ENCODE measurements at places on chromosomes 12 and 14.

- DNase-seq: no peak
Observed at GRCh38 chr14:102159841-102160240, 20.1 kb downstream of the WDR20 start.

GRCh38 chr12:2625289-2625612 lies 169.5 kb upstream of the FKBP4 start:
- DNase-seq: no peak

GRCh38 chr12:51809193-51809592 lies 39.3 kb downstream of the FIGNL2 start:
- no peak for DNase-seq

- no peak for DNase-seq
Observed at GRCh38 chr14:71725922-71726579, 206.2 kb upstream of the RGS6 start.

DNA sequence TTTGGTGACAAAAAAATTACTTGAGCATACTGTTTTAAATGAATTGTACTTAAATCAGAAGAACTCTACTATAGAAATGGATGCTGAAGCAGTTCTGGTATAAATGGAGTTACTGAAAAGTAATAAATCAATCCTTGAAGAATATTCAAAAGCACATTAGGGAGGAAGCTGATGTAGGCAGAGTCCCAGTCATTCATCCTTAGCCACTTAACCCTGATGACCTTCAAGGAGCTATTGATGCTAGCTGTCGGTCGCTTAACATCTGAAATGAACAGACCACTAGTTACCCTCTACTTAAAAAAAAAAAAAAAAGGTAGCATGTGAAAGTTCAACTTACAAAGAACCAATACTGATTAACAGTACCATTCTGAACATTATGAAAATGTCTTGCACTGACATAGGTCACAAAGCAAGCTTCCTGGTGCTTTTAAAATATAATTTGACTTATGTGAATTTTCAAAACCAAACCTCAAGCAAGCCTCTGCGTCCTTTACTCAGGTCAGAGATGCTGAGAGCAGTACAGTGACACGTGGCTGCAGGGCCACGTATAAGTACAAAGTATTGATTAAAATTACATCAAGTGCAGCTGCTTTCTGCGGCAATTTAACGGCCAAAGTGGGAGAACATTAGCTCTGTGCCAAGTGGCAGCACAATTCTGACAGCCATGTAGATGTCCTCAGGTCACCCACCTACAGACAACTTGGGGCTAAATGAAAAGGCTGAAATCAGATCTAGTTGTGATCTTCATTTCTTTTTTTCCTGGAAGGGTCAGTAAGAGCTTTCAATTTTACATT lies 18.1 kb downstream of the PPM1H start:
- DNase-seq: no peak

DNA sequence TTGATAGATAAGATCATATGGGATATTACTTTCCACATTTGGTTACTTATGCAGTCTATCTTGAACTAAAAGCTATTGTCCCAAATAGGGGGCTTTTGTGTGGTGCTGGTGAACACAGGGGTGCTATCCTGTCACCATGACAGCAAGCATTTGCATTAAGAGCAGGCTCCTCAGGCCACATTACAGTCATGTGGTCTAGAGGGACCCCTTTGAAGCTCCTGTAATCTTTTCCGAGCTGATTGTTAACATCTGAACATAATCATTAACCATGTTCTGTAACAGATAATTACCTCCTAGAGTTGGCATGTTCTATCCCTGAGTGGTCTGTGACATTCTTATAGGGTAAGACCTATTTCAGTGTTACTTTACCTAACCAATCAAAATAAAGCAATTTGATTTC lies 178.8 kb downstream of the KTN1 start:
- DNase-seq: no peak

DNA sequence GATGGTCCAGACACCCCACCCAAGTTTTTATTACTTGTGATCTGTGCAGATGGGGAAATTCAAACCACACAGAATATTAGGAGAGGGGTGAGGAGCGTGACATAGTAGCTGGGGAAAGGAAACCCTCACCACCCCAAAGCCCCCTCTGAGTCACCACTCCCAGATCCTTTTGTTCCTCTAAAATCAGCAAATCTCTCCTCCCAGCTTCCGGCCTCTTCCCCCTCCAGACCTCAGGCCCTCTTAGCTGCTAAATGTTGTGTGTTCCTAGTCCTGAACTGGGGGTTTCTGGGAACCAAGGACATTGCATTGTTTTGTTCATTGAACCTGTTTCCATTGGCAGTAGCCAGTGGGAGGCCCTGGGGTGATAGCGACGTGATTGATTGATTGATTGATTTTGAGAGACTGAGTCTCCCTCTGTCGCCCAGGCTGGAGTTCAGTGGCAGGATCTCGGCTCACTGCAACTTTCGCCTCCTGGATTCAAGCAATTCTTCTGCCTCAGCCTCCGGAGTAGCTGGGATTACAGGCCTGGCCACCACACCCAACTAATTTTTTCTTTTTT lies 5.9 kb upstream of the ORAI1 start:
- DNase-seq: no peak

DNA sequence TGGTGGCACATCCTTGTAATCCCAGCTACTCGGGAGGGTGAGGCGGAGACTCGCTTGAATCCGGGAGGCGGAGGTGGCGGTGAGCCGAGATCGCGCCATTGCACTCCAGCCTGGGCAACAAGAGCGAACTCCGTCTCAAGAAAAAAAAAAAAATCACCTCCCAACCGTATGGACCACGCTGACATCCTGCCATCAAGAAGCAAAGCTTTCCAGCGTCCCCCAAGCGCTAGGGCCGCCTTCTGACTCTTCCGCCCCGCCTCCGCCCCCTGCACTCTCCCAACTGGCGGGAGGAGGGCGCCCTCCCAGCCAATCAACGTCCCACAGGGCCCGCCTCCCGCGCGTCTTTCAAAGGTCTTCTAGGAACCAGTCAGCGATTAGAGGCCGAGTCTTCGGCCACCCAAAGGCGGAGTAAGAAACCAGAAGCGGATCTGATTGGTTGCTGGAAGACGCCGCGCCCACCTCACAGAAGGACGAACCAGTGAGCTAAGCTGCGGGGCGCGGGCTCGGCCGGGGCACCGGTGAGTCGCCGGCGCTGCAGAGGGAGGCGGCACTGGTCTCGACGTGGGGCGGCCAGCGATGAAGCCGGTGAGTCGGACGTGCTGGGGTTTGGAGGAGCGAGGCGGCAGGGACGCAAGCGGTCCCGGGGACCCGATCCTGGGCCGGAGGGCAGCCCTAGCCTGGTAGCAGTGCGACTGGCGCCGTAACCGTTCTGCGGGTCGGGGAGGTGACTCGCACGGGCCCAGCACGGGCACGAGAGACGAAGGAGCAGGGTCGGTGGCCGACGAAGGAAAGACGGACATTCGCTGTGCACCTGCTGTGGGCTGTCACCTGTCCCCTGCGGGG lies at the start of gene CDKN3:
Gene CDKN3 (plus strand): TSS at position 515 of the 843 bp plus-strand sequence. CDS start 62 bp downstream, at position 577.
- DNase-seq: peak; percentile 45

- DNase-seq: no peak
Observed at GRCh38 chr12:51254536-51254935, 15.7 kb downstream of the SMAGP start.

DNA sequence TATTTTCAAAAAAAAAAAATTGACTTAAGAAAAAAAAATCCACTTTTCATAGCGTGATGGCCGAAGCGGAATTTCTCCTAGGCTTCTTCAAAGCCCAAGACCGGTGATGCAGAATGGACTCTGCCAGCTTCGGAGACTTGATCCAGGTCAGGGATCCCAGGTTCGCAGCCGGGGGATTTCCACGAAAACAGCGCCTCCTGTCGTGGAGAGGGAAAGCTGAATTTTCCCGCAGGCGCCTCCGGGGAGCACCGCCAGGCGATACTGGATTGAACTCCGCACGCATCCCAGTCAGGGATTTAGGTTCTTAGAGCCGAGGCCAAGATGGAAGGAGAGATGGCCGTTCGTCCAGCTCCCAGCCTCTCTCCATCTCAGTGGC lies 2.1 kb downstream of the TTC6 start:
- no peak for DNase-seq

DNA sequence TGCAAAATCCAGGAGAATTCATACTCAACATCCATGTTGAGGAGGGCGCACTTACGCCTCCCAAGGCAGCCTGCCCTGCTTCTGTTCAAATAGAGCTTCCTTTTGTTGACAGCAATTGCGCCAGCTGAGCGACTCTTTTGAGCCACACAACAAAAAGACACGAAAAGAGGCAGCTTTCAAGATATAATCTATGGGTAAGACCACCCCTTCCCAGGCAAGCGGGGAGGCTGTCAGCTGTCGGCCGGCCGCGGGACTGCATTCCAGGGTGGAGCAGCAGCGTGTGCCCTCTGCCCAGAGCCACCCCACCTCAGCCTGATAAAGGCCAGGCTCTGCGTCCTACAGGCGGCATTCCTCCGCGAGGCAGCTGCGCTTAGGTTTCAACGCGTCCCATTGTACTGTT lies 15.8 kb upstream of the STAB2 start:
- DNase-seq: no peak

- no peak for DNase-seq
Observed at GRCh38 chr14:92108345-92109254, 2.2 kb upstream of the ATXN3 start.

GRCh38 chr14:94773655-94774343 lies 3.9 kb upstream of the GSC start:
- DNase-seq: no peak

DNA sequence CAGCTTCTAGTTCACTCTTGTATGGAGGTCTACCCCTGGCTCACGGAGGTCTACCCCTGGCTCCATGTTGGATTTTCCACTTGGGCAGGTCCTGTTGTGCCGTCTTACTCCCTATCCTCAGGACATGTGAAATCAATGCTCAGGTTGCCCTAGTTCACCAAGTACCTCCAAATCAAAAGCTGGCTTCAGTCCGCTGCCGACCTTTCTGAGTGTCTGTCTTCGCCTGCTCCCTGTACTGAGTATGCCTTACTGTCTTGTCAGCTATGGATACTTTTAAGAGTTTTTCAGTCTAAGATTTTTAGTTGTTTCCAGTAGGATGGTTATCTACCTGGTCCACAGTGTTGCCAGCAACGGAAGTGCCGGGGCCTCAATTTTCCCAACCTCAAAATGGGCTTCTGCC lies 40.1 kb upstream of the BCL11B start:
- no peak for DNase-seq

- DNase-seq: no peak
Observed at GRCh38 chr14:85813040-85813439, 283.1 kb downstream of the FLRT2 start.

DNA sequence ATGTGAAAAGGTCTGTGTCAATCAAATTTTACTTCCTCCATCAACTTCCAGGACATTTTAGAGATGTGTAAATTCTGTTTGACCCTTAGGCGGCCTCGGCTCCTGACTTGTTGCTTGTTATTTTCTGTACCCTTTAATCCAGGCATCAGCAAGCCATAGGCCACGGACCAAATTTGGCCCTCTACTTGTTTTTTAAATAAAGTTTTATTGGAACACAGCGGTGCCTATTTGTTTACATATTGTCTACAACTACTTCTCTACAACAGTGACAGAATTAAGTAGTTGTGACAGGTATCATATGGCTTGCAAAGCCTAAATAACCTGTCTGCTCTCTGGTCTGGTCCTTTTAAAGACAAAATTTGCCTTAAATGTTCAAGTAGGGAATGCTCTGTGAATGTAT lies 132.1 kb downstream of the AACS start:
- DNase-seq: no peak

GRCh38 chr12:122437656-122438121 lies 15.2 kb upstream of the CLIP1 start:
- DNase-seq: peak; percentile 7

DNA sequence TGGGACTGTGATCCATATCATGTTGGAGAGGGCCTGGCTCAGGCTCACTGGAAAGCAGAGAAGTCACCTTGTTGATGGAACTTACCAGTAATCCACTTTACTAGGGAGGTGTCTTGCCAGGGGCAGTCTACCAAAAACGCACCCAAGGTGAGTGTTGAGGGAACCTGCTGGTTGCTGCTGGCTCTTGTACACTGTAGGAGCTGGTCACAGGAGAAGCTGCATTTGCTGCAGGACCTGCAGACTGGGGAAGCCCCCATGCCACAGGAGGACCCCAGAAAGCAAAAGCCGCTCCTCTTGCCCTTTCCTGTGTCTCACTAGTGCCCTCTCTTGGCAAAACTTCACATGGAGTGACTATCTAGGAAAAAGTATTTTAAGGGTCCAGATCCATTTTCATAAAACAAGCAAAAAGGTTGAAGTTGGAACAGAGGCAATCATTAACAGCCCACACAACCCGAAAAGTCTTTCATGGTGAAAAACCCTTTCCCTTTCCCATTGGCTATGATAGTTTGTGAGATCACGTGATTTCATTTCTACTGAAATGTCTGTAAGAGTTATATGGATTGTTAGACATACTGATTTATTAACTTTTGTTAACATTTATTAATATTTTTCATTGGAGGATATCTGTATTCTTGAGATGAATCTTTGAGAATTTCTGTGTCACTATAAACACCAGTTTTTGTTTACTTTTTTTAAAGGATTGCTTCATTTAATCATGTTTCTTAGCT lies 59.2 kb downstream of the RASSF8 start:
- DNase-seq: no peak

- DNase-seq: no peak
Observed at GRCh38 chr12:111767362-111768158, 827 bp downstream of the ALDH2 start.

- no peak for DNase-seq
Observed at GRCh38 chr12:32917094-32917611, 20.6 kb upstream of the PKP2 start.

- DNase-seq: no peak
Observed at GRCh38 chr14:69760810-69761209, 6.1 kb upstream of the SRSF5 start.
